A172 (cell line): ENCODE measurements at places on chromosomes 3 and 15.
A peak's percentile ranks its signal among the peaks of the same experiment; 100 is the strongest.

DNA sequence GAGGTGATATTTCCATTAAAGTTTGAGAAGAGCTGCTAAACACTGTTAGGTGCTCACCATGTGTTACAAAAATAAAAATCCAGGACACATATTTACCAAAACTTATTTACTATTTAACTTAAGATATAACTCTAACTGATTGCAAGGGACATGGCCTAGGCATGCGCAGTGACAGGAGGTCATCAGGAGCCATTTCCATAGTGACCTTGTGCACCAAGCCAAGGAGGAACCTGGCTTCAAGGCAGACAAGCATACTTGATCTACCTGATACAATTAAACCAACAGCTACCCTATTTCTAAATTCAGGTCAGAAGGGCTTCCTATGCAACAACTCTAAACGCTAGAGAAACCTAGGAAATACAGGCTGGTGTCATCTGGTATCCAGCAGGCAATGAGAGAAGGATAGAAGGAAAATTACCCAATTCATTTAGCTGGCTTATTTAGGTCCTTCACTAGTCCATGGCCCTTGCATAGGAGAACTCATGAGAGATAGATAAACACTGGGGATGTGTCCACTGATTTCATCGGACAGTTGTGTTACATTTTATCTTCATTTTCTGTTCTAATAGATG lies 134.4 kb downstream of the FOXB1 start:
- no peak for DNase-seq

DNA sequence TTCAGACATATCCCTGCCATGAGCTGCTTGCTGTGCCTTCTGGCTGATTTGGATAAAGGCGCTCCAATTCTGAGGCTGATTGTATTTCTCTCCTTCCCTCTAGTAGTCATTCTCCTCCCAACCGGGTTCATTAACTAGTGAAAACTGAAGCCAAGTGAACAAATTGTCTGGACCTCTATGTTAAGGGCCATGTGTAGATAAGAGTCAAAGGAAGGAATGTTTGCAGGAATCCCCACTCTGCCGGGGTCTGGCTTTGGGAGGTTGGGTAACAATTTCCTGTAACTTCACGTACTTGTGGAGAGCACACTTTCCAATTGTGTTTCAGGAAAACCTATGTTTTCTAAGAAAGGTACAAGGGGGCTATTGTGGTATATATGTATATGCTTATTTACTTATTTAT lies 38.2 kb upstream of the SUCLG2 start:
- no peak for DNase-seq

GRCh38 chr3:42735615-42736014 lies 33.0 kb upstream of the HHATL start:
- no peak for DNase-seq

GRCh38 chr3:61448378-61448777 lies 113.0 kb upstream of the PTPRG start:
- no peak for DNase-seq

GRCh38 chr3:65927576-65927975 lies 111.1 kb downstream of the MAGI1 start:
- DNase-seq, result peak; percentile 27

- DNase-seq, result no peak
Observed at GRCh38 chr3:52809662-52810377, 15.2 kb downstream of the ITIH3 start.

DNA sequence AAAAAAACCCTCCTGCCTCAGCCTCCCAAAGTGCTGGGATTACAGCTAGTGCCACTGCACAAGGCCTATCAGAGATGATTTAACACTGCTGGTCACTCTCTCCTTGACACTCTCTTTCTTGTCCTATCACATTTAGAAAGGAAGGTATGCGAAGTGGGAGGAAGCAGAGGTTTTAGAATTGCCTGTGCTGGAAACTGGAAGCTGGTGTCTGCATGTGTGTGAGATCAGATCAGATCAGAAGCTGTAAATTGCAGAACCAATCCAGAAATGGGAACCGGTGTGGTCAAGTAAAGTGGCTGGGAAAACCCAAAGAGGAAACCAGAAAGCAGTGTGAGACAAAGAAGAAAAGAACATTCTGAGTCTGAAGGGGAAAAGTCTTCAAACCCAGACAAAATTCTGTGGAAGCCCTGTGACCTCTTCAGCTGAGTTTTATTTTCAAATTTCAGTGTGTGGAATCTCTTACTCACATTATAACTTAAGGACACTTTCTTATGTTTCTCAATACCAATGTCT lies 2.8 kb downstream of the EFHB start:
- no peak for DNase-seq

DNA sequence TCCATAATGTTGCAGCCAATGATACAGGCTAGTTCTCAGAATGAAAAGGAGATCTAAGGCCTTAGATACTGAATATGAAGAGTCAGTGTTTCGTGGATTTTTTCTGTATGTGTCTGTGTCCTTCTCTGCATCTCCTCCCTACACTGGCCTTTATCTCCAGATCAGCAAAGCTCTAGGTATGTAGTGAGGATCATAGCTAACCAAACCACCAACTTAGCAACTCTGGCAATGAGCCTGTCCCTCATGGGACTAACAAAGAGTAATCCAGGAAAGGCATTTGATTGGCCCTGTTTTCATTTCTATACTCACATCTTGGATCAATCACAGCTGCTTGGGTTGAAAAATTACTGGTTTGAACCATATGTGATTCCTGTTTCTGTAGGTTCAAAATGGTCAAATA lies 18.6 kb upstream of the CNTN3 start:
- no peak for DNase-seq

DNA sequence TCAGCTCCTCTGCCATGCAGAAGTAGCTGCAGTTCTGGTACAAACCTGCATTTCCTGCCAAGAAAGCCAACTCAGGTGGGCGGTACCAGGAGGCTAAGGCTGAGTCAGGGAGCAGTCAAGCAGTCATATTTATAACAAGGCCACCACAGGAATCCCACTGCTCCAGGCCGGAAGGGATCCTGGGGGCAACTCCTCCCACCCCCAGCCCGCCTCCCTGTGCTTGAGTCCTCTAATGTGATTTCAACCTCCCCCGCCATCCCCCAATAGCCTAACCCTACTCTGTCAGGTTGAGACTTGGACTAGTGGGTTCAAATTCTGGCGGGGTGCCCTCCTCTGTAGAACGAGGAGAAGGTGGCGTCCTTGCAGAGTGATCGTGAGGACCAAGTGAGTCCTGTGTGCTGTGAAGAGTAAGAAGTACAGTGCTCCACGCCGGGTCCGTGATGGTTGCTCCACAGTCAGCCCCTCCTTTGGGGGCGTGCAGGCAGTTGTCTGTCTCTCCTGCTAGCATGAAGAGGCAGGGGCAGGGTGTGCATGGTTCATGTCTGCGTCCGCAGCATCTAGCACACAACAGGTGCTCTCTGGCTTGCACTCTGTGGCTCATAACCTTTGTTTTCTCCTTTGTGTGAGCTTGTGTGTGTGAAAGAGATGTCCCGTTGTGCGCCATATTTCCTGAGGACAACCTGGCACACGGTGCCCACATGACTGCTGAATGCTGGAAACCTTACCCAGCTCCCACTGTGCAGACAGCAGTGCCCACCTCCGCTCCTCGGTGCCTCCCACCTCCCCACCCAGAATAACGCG lies 78.3 kb downstream of the SMAD6 start:
- DNase-seq, result peak; percentile 95

DNA sequence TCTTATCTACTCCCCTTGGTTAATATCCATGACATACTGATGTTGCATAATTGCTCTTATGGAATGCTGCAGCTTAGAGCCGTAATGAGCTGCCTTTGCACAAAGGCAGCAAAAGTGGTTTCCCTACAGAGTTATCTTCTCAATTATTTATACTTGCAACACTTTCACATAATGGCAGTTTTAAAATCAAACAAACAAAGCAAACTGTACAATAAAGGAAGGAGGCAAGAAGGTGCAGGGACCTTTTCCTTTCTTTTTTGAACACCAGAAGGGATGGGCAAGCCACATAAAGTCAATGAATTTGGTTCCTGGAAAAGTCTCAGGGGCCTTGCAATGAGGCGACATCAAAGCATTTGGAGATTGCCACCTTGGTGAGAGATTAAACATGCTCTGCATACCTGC lies 188.0 kb downstream of the MEIS2 start:
- no peak for DNase-seq

GRCh38 chr15:69412274-69412673 lies 1.9 kb upstream of the KIF23 start:
- DNase-seq, result no peak

DNA sequence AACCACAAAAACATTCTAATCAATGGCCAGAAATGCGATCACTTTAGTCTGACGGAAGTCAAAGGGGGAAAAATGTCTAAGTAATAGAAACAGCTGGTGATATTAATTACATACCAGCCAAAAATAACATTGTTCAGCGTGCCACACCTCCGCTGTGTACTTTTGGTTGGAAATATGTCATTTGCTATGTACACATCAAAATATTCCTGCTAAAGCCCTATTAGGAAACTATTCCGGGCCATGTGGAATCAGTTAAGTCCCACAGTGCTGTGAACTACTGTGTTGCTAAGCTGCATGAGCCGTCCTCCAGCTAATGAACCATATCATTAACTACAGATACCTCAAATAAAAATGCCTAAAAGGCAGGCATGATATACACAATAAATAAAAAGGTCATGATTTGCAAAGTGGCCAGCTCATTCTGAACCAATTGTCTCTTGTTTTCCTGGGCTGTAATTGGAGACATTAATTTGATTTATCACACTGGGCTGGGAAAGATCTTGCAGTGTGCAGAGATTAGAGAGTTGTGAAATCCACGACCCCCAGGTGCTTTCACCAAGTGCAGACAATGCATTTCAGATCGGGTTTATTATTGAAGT lies 200.5 kb upstream of the LRTM1 start:
- DNase-seq, result peak; percentile 49

- peak; percentile 59 for DNase-seq
Observed at GRCh38 chr3:56157693-56158362, 310.4 kb downstream of the ERC2 start.

DNA sequence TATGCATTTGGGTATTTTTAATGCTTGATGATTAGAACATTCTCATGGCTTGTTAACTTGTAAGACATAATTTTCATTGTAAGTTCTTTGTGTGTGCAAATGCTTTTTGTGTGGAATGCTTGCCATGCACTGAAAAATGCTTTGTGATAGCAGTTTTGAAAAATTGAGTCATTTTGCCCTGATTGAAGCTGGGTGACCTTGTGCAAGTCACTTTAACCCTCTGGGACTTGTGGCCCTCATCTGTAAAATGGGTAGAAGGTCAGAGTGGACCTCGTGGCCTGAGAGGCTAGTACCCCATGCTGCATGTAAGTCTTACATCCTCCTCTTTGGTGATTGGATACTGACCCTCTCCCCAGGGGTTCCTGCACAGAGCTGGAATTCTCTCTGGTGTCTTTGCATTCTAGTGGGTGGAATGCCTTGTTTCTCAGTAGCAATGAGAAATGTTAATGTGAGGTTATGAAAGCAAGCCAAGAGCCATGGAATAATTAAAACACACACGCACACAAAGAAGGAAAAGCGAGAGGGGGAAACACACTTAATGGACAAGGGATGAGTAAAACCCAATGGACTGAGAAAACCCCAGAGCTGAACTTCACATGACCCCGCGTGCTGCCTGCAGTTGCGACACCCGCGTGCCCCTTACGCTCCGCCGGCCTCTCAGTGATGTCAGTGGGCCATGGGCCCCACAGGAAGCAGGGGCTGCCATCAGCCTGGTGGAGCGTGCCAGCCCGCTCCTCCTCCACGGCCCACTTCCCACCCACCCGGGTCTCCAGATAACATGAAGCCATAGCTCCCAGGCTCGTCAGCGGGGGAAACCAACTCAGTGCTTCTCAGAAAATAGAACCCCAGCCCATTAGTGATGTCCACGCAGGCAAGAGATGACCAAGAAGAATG lies 44.0 kb downstream of the SMAD3 start:
- DNase-seq, result peak; percentile 88

DNA sequence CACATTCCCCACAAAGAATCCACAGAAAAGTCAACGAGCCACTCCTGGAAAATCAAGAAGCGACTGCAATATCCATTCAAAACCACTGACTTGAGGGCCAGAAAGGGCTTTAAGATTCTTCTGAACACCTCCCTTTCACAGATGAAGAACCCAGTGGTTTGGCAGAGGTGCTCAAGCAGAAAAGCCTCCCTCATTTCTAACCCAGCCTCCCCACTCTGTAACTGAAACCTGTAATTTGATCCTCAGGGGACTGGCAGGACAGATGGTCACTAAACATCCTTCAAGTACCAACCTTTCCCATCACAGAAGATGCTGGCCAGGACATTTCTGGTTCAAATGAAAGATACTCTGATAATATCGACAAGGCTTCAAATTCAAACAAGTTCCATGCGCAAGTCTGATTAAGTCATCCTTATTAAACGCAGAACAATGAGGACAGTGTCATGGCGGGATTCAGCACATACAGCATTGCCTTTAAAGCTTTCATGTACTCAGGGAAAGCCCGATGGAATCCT lies 5.5 kb downstream of the SEMA5B start:
- no peak for DNase-seq

GRCh38 chr15:44712346-44713005 lies 1.2 kb downstream of the B2M start:
- peak; percentile 78 for DNase-seq

DNA sequence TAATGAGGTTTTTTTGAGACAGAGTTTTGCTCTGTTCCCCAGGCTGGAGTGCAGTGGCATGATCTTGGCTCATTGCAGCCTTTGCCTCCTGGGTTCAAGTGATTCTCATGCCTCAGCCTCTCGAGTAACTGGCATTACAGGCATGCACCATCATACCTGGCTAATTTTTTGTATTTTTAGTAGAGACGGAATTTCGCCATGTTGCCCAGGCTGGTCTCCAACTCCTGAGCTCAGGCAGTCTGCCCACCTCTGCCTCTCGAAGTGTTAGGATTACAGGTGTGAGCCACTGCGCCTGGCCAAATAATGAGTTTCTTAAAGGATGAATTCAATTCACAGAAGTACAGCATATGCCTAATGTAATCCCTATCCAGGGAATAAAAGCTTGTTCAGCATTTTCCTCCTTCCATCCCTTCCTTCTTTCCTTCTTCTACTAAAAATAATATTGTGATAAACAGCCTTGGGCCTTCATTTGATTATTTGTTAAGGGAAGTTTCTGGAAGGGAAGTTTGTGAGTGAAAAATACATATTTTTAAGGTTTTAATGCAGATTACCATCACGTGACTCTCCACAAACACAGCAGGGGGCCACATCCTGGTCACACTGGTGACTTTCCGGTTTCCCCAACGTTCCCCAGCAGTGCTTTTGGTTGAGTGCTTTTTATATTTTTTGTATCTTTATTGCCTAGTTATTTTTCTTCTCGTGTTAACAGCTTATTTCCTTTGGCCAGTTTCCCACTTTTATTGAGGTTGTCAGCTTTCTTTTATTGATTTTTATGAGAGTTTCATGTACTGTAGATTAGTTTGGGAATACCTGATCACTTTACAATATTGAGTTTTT lies 116.8 kb downstream of the USP13 start:
- no peak for DNase-seq

- no peak for DNase-seq
Observed at GRCh38 chr3:87044409-87044808, 53.5 kb upstream of the VGLL3 start.

DNA sequence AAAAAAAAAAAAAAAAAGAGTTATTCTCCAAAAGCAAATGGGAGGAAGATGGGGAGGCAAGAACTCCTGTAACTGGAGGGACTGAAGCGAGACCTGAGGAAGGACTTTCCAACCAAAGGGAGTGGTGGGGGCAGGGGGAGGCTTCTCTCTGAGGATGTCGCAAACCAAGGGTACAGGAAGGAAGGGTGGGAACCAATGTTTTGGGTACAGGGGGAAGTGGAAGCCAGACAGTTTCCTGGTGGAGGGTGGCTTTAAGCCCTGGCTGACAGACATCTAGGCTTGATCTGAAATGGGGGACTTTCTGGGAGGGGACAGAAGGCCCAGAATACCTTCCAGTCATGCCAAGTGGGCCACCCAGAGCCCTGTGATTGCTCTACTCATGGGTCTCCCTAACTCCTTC lies 27.0 kb downstream of the VIPR1 start:
- DNase-seq, result no peak

- no peak for DNase-seq
Observed at GRCh38 chr3:25782636-25782937, 656 bp downstream of the NGLY1 start.
